ENCODE measurements at places on chromosomes 11 and 22.

DNA sequence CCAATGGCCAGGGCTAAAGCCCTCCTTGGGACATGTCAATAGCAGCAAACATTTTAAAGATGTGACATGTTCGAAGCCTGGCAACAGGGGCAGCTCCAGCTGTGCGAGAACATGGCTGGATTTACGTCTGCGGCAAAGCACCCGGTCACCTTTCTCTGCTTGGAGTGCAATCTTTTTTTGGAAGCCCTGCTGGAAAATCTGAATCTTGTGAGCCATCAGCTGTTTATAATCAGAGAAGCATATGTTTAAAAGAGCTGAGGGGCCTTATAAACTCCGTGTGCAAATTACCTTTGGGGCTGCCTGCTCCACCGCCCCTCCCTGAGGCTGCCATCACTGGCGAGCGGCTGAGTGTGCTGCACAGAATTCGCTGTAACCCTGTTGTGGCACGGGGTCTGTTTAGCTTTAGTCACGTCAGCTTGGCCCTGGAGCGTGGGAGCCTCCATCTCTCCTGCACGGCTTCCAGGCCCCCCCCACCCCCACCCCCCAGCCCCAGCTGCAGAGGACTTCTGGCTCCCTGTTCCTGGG, 9.0 kb upstream of the KCNQ1OT1 start:
- no peak for DNase-seq

- no peak for DNase-seq
Observed at GRCh38 chr11:66450560-66450959, 11.9 kb upstream of the MRPL11 start.

DNA sequence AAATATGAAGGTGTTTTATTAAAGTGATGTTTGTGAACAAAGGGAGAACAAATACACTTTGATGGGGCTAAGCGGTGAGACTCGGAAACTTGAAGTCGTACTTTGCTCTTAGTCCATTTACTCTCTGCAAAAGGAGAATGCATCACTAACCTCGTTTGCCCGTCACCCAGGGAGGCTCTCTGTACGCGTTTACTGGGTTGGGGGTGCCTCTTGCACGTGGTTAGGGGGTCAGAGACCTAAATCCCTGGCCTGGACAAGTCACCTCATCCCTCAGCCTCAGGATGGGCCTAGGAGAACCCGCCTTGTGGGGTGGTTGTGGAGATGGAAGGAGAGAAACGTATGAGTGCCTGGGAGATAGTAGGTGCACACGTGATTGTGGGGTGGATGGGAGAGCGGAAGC, 803 bp upstream of the IFT27 start:
- DNase-seq = no peak

GRCh38 chr11:8719211-8719649, 36.6 kb downstream of the RPL27A start:
- DNase-seq = no peak

DNA sequence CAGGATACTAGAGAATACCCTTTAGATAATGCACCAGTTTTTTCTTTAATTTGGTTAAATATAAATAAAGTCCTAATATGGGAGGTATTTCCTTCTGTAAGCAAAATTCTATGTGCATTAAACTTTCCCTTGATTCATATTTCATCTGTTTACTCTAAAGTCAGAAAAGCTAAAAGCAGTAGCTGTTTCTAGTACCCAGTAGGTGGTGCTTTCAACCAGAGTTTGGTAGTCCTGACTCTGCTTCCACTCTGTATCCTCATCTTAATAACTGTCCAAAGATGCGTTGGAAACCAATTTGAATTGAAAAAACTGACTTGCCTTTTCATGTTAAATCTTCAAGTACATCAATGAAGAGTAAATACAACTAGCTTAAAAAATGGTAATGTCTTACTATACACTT, 1065.2 kb downstream of the JRKL start:
- no peak for DNase-seq

DNA sequence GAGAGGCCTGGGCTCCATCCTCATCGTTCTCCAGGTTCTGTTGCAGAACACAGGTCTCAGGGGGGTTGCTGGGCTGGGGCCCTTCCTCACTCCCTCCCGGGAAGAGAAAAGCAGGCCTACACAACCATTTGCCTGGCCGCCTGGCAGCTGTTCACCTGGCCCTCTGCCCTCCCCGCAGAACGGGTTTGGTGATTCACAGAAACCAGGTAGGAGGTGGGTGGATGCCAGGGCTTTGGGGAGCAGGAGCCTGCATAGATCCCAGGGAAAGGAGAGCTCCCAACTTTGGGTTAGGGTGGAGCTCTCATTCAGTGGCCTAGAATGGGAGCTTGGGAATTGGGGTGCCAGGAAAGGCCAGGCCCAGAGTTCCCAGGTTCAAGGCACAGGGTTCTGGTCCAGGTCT, 995 bp downstream of the TMEM134 start:
- DNase-seq = no peak

GRCh38 chr11:28713850-28714249, 605.7 kb downstream of the METTL15 start:
- DNase-seq = no peak

DNA sequence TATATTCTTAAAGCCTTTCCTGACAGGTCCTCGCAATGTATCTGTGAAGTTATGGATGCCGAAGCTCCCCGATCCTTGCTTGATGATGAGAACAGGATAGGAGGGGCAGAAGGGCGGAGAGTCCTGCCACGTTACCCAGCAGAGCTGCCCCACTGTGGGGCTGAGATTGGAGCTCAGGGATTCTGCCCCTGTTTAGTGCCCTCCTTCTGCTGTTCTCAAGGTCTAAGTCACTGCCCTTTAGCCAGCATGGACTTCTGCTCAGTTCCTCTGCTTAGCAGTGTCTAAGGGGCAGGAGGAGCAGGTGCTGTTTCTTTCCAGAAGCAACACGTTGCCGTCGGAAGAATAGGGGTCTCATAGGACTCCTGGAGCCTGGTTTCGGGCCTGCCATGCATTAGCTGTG, 164.2 kb upstream of the B3GAT1 start:
- no peak for DNase-seq

DNA sequence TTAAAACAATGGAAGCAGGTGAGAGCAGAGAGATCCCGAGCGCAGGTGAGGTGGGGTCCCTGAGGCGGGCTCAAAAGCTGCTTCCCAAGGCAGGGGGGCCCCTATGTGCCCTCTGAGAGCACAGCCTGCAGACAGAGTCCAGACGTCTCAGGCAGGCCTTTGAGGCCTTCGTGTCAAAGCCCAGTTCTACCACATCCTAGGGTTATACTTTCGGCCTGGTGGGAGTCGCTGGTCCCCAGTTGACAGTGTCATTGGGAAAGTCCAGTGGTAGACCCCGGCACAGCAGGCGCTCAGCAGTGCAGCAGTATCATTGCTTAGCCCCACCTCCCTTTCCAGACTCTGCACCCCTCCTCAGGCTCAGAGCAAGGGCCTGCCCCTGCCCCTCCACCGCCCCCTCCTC, 9.1 kb downstream of the LINC01488 start:
- no peak for DNase-seq

GRCh38 chr11:83127310-83127637, 29.7 kb upstream of the PCF11 start:
- DNase-seq = no peak

- DNase-seq = peak; percentile 84
Observed at GRCh38 chr22:40346185-40347118, at the start of gene ADSL. ADSL (plus strand) TSS chr22:40346500; CDS start chr22:40346559, 59 bp downstream.

GRCh38 chr11:115665175-115665821, 161.1 kb upstream of the CADM1 start:
- DNase-seq = no peak

- no peak for DNase-seq
Observed at GRCh38 chr11:95586661-95587060, 202.9 kb downstream of the FAM76B start.

- no peak for DNase-seq
Observed at GRCh38 chr11:38510041-38510440, 1912.0 kb upstream of the RAG2 start.

DNA sequence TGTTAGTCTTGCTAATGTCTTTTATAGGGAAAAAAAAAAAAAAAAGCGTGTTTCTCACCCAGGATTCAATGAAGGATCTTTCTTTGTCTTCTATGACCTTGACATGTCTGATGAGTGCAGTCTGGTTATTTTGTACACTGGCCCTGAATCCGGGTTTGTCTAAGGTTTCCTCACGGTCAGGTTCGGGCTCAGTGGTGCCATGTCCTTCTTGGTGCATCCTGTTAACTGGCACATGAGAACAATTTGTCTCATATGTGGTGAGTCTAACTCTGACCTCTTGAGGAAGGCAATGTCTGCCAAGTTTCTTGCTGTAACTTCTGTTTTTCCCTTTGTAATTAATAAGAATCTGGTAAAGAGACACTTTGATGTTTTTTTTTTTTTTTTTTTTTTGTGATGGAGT, 12.5 kb downstream of the F2 start:
- no peak for DNase-seq

DNA sequence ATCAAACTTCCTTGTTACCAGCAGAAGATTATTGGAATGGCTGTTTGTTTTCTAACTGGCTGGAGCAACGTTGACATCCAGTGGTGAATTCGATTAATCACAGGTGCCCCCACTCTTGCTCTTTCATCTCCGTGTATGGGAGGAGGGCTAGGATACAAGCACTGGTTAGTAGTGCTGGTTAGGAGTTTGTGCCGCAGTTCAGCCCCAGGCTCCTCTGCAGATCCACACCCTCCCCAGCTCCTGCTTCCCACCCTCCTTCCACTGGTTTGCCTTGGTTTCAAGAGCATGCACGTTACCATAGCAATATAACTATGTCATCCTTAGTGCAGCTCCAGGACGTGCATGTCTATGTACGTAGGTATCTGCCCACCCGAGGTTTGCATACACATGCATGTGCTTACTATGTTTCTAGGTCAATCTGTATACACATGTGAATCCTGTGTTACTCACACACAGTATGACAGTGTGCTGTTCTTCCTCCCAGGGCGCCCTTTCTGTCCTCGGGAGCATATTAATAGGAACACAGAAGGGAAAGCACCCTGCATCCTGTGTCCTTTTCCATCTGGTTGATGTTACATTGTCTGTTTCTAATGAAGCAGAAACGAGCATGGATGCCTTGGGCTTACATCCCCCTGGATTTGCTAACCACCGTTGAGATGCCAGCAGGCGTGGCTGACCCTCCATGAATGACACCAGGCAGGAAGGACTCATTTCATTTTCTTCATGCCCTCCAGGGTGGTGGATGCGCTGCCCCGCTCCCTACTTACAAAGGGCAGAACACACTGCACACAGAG, 539.3 kb downstream of the OPCML start:
- DNase-seq = no peak

DNA sequence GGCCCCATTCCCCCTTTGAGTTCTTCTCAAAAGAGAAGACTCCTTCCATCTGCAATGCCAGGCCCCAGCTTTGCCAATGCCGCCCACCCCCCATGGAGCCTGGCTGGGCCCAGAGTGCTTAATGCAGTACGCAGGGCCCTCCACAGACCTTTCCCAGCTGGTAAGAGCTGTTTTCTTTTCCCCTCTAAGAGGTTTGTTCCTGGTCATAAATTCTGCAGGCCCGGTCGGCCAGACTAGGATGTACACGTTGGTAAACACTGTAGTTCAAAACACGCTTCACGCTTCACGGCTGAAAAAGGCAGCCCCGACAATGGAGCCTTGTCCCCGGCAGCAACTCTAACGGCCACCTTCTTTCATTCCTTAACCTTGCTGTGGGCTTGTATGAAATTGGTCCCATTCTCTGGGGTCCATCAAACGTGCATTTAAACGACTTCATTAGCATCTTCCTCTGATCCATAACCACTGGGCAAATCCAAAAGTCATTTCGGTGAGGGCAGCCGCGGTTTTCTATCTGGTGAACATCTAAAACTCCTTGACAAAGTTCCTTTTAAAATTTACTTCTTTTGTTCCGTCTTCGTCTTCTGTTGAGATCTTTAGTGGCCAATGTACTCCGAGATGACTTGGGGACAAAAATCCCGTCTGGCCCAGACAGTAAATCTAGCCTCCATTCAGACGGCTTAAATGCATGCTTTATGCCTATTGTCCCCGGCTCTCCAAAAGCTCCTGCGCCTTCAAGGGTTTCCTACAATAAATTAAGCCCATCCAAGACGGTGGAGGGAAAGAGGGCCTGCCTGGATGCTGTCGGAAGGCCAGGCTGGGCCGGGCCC, 60.0 kb upstream of the MYEOV start:
- no peak for DNase-seq

DNA sequence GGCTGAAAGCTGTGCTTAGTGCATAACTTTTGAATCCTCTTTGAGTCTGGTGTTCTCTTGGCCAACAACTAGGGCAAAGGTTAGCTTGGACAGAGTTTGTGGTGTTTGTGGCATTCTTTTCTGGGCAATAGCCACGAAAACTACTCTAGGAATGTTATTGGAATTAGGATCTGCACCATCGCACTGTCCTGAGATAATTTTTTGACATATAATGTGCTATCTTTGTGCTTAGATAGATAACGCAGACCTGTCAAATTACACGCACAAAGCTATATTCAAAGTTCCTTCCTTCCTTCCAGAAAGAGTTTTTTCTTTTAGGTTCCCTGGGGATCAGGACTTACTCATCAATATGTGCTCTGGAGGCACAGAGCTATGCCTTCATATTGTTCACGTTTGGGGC, 166.8 kb upstream of the MTMR2 start:
- DNase-seq = no peak

- DNase-seq = no peak
Observed at GRCh38 chr11:125916683-125917347, 12.5 kb downstream of the DDX25 start.

DNA sequence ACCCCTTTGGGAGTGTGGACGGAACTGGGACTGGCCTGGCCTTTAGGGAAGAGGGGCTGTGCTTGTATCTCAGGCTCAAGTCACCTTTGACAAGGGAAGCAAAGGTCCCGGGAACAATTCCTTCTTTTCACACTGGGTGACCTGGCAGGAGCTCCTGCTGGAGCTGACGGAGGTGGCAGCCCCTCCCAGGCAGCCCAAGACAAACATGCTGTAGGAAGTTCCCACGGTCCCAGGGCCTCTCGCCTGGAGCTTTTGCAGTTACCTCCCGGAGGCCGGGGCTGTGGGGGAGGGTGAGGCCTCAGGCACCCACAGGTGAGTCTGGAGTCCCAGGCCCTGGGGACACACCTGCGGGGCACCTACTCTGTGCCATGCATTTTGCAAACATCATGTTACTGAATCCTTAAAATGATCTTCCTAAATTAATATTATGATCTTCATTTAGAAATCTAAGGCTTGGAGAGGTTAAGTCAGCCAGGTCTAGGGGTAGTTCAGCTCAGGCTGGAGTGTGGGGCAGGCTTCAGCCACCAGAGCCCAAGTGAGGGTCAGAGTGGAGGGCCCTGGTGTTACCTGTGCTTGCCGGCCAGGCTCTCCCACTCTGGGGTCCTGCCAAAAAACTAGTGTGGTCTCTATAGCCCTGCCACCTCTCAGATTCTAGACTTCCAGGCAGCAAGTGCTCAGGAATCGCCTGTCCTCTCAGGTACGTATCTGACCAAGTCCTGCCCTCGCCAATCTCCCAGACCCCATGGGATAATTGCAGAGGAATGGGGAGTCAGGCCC, 15.7 kb upstream of the MYEOV start:
- no peak for DNase-seq

DNA sequence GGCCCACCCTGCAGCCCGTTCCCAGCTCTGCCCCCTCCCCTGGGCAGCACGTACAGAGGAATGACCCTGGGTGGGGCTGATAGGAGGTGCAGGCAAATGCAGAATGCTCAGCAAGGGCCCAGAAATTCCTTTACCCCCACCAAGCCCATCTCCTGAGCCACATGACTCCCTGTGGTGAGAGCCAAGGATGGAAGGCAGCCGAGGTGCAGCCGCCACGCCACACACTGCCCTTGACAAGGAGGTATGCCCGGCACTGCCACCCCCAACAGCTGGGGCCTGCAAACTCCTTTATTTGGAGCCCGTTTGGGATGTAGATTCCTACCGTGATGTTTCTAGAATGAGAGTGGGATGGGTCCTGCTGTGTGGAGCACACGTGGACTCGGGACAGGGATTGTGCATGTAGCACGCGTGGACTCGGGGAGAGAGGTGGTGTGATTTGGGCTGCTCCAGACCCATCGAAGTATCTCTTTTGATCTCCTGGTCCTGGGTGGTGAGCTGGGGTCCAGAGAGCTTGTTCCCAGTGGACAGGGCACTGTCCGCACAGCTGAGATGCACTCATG, 12.9 kb downstream of the GTSE1 start:
- no peak for DNase-seq

All from stimulated activated CD4-positive, alpha-beta T cell treated with anti-CD3 and anti-CD28 coated beads, Interleukin-2, amount 100 ng/mL, for 48 hours (primary cell).